Pulmonary artery endothelial cell (primary cell): ENCODE measurements at places on chromosomes 12 and 14.

DNA sequence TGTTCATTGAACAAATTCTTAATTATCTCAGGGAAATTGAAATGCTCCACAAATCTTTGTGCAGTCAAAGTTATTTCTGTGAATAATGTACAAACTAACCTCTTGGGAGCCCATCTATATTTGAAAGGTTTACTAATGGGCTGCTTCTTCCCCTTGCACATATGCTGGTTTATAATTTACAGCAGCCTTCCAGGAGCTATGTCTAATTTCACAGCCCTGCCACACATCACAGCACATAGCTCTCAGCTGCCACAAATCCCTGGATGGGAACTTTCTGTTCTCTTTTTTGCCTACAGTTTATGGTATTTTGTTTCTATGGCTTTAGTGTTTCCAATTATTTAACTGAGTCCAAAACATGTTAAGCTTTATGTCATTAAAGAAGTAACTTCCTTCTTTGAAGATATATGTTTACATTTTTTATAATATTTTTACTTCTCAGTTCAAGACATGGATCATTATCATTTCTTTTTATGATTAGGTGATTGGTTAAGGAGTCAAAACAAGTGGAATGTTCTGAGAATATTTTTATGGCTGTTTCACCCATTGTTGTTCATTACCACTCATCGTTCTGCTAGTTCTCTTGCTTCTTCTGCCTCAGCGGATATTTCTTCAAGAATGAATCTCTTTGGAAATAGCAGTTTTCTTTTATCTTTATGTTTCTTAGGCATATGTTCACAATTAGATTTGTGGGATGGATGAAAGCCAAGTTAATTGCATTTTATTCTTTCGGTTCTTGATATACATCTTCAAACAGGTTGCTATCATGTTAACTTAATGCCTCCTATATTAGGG is 475.6 kb upstream of the MIS18BP1 start:
- no peak for DNase-seq

GRCh38 chr12:83954956-83955601 is 957.5 kb downstream of the SLC6A15 start:
- no peak for DNase-seq

DNA sequence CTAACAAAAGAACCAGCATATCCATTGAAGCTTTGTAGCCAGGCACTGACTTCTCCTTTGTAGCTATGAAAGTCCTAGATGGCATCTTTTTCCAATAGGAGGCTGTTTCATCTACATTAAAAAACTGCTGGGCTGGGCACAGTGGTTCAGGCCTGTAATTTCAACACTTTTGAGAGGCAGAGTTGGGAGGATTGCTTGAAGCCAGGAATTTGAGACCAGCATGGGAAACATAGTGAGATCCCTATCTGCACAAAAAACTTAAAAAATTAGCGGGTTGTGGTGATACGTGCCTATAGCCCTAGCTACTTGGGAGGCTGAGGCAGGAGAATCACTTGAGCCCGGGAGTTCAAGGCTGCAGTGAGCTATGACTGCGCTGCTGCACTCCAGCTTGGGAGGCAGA is 167.7 kb downstream of the CALM1 start:
- no peak for DNase-seq

- DNase-seq: no peak
Observed at GRCh38 chr14:36028218-36028617, 148.3 kb downstream of the PTCSC3 start.

DNA sequence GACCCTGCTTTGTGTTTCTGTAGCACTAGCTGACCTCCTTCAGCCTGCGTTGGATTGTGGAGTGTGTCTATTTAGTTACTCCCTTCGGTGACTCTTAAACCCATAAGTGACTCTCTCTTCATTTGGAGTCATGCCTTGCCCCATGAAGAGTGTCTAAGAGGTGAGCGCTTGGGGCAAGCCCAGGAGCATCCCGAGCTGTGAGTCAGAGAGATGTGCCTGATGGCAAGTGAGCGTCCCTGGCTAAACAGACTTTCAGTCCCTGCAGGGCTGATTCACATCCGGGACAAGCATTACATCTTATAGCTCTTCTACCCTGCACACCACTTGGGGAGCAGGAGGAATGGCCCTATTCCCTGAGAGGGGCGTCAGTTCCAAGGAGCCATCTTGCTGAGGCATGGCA is 24.3 kb upstream of the ATF1 start:
- no peak for DNase-seq

GRCh38 chr12:76028571-76029277 is 2.9 kb downstream of the PHLDA1 start:
- DNase-seq: no peak
